ENCODE measurements at places on chromosomes 7 and 10.

DNA sequence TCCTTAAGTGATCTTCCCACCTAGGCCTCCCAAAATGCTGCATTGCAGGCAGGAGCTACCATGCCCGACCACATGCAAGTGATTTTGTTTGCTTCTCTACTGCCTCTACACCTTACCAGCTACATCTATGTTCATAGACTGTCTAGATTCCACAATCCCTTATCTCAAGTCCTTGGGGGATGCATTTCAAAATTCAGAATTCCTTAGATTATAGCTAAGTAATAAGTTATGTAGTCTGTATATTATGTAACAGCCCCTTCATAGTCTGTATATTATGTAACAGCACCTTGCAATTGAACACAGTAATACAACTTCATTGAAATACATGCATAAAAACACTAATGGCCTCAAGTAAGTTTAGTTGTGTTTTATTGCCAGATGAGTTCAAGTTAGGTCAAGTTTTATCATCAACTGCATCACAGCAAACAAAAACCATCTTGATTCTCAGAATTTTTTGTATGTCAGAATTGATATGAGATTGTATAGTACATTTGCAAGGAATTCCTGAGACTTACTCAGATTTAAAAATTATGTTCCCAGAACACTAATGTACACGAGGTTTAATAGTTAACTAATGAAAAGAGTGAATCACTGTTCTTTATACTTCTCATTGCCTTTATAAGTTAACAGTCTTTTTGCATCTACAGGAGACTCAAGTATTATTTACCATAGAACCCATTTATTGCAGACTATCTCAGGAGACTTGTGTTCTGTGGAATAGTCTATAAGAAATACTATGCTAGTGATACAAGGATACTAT is 11.6 kb upstream of the FOXP2 start:
- DNase-seq = no peak

DNA sequence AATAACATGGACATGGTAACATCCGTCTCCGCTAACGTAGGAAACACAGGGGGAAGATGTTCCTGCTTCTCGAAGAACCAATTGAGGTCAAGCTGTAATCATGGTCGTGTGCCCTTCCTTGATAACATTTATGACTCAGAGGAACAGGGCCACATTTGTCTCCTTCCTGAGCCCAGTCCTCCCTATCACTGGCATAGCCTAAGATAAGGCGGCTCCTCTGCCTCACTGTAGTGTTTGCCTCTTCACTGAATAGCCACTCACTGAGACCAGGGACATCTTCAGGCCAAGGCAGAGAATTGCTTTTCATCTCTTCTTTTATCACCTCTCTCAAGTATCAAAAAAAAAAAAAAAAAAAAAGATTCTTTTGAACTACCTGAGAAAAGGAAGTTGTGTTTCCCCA is 5.4 kb upstream of the GRM8 start:
- no peak for DNase-seq

GRCh38 chr7:79612022-79612421 is 158.6 kb upstream of the MAGI2 start:
- no peak for DNase-seq

- DNase-seq = no peak
Observed at GRCh38 chr10:72832701-72833100, 60.8 kb upstream of the OIT3 start.

DNA sequence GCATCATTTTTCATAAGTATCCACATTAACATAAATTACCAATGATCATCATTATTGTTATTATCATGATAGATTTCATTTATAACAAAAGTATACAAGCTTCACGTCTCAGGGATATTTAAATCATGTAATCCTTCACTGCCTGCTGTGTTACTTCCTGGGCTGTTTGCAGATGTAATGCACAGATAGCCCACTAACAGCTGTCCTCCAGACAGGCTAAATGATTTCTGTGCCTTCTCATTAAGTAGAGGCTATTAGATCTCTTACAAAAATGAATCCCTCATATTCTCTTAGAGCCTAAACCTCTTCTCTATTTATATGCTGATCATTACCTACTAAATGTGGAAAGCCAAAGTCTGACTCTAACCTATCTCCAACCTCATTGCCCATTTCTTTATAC is 9.3 kb downstream of the PCLO start:
- DNase-seq = no peak

DNA sequence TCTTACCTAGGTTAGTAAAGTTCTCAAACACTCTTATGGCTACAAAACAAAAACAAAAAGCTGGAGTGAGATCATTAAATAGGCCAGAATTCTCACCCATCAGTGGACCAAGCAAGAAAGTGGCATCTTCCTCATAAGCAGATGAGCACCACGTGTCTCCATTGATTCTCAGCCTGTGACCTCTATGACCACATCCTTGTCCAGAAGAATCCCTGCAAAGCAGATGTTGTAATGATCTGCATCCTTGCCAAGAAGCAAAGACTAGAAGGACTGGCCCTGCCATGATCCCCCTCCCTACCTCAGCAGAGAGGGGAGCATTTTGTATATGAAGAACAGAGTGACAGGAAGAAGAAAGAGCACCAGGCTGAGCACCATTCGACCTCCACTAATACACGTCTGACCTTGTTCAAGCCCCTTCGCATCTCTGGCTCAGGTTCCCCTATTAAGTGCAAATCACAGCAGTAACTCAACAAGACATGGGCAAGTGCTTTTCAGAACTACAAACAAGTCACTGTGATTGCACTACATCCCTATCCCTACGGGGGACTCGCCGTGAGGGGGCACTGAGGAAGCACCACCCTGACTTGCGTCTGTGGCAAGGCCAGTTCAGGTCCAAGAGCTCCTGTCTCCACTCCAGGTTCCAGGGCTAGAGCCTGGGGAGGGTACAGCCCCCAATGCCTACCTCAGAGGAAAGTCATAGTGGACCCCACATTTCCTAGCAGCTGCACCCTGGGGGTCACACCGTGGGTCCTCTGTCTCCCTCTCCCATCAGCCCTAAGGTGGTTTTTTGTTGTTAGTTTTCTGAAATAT is 22.2 kb upstream of the RASSF4 start:
- no peak for DNase-seq

DNA sequence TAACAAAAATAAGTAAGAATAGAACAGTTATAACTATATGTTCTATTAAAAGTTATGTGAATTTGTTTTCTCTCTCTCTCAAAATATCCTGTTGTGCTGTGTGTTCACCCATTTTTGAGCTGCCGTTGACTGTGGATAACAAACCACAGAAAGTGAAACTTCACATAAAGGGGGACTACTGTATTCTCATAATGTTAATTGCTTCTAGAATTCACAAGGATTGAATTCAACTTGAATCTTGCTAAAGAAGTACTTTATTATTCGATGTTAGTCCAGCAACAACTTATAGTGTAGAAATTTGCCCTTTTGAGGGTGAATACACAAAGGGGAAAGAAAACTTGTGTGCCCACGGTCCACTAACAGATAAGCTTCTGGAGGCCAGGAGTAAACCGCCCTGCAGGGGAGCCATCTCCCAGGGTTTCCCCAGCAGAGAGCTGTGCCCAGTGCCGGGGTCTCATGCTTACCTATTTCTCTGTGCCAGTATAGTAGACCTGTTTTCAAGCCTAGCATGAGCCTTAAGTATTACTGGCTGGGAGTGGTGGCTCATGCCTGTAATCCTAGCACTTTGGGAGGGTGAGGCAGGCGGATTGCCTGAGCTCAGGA is 87.1 kb downstream of the KAT6B start:
- no peak for DNase-seq

DNA sequence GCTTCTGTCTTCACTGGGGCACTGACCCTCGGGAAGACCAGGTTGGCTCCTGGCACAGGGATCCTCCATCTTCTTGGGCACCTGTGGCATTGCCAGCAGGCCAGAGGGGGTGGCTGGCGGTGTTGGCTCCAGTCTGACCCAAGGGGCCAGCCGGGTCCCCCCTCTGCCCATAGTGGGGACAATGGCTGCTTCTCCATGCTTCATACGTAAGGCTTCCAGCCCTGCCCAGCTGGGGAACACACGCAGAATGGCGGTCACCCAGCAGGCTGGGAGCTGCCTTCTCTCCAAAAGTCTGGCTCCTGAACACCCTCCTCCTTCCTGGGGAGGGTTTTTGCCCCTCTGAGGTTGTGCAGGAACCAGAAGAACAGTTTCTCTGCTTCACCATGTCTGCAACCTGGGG is 106.8 kb downstream of the NEURL1 start:
- no peak for DNase-seq

DNA sequence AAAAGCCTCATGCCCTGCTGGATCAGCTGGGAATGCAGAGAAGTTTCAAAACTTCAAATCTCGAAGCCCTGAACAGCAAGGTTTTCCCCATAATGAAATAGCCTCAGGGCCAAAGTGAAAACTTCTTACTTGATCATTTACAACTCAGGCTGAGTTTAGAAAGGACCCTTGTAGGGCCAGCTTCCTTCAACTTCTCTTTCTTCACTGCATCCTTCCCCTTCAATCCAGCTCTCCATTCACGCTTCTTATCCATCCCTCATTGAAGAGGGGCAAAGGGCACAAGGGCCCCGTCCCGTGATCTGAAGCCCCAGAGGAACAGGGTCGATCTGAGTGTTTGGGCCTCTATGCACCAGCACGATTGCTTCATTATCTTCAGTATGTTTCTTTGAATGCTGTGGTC is 392.2 kb upstream of the CELF2 start:
- no peak for DNase-seq

- DNase-seq = no peak
Observed at GRCh38 chr7:138581065-138581464, 120.1 kb downstream of the SVOPL start.

DNA sequence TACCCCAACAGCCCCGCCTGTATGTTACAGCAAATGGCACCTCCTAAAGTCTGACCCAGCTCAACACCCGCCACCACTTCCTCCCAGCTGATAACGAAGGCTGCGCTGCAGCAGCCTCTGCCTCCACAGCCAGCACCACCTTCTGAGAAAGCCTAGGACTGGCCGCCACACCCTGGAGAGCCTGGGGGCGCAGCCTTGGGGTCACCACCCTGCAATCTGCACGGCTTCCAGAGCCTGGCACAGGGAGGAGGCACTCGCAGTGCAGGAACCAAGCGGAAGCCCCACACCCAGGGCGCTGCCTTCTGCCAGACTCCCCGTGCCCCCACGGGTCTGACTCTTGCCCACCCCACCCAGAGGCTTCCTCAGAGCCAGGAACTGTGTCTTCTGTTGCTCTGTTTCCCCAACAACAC is 112.5 kb downstream of the MAD1L1 start:
- no peak for DNase-seq

All from stimulated activated CD4-positive, alpha-beta T cell treated with anti-CD3 and anti-CD28 coated beads, Interleukin-1b, Interleukin-23, amount 100 ng/mL, for 24 hours (primary cell).